ENCODE measurements at places on chromosomes 5 and 9.

- no peak for DNase-seq
Observed at GRCh38 chr9:107609547-107609946, 120.0 kb upstream of the KLF4 start.

DNA sequence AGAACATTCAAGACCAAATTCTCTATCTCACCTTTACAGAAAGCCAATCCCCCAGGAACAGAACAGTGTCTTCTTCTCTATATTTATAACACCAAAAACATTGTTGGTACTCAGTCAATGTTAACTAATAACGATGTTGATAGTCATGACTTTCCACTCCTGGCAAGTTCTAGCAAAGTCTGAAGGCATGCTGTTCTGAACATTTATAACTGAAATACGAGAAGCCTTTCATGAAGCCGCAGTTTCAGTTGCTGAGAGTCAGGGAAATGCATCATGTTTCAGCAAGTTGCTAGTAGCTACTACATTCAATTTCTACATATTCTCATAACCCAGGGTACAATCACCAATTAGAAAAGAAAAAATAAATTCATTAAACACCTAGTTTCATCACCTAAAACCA lies 301.4 kb downstream of the PDE4D start:
- peak; percentile 51 for DNase-seq

DNA sequence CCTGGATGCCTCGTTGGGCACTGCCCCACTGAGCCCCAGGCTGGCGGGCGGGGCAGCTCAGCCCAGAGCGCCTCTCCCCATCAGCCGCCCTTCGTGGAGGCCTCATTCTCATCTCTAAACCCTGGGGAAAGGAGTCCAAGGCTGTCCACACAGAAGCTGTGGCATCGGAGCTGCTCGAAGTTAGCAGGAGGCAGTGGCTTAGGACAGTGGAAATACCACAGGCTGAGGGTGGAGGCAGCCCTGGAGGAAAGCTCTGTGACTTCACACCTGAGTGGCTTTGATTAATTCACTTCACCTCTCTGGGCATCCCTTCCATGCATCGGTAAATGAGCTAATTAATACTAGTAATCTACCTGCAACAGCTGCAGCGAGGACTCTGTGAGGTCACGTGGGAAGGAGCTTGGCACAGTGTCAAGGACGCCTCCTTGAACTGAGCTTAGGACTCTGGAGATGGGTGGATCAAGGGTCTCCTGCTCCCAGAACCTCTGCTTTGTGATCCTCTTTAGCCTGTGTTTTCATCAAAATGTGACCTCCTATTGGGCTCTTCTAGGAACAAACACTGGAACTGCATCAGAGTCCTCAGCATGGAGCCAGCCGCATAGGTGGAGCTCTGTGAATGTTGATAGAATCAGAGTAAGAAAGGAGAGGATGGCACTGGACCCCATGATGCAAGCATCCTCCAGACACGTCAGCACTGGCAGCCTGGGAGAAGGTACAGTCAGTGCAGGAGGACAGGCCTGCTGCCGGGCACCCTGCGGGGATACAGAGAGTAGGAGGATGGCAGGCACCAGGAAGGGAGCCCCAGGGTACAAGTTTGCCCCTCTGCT lies 842 bp upstream of the ANGPTL2 start:
- DNase-seq, result no peak

GRCh38 chr5:15850536-15850935 lies 329.1 kb downstream of the MARCHF11 start:
- no peak for DNase-seq

DNA sequence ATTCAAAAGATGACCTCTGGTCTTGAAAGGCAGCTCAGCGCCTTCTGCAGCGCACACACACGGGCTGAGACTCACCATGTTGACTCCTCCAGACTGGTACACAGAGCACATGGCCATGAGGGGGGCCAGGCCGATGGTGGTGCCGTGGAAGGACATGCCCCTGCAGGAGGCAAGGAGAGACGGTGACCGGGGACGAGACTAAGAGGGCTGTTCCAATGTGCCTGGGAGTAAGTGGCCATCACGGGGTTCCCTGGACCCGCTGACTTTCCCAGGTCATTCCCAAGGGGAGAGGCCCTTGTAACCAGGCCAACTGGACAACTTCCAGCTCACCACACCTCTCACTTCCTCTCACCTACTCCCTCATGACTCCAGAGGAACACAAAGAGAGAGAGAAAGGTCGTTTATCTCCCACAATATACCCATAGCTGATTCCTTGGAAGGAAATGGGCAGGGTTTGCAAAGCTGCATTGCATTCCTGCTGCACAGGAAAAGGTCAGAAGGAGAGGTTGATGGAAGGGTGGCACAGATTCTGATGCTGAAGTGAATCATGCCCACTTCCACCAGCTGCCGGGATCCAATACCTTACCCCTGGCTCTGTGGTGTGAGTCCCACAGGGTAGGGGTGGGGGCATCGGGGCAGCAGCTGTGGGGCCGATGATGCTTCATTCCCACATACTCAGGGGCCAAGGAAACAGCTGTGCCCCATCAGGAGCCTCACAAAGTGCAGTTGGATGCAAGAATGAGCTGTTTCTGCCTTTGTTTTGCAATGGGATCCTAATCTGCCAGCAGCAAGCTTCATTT lies 47.2 kb downstream of the NIPAL4 start:
- DNase-seq, result no peak

DNA sequence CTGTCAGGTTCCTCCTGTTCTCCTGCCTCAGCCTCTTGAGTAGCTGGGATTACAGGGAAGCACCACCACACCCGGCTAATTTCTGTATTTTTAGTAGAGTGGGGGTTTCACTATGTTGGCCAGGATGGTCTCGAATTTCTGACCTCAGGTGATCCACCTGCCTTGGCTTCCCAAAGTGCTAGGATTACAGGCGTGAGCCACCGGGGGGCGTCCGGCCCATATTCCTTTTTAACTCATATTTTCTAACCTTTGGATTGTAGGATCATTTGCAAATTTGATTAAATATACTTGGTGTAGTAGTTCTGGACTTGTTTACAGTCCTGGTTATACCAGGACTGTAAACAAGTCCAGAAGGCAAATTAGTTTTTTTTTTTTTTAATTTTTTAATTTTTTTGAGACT lies 4.3 kb downstream of the TCERG1 start:
- DNase-seq, result no peak

DNA sequence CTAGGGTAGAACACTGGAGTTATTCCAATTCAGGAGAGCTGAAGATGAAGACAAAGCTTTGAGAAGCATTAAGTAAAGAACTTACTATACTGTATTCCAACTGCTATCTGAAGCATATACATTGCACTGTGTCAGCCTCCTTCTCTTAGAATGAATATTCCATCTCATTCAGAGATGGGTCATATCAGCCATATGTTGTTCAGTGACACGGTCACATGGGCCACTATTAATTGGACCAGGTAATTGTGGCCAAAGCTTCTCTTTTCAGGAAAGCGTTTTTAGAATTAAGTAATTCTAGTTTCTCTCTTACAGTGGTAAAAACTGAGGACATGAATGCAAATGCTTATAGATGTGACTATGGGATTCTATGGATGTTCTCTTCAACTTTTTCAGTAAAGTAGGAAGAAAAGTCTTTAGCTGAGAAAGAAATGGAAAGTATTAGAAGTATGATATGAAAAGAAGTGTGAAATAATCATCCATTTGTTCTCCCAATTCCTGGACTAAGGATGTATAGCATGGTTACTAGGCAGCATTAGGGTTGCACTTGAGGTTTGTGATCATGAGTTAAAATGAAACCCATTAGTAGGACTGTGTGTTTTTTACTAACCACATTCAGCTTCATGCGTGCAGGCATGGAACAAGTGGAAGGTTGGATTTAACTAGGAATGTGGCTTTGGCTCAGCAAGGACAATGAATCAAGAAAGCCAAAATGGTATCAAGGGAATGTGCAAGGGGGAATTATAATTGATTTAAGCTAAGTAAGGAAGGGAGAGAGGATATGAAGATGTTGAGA lies 40.9 kb downstream of the CETN3 start:
- DNase-seq, result no peak

DNA sequence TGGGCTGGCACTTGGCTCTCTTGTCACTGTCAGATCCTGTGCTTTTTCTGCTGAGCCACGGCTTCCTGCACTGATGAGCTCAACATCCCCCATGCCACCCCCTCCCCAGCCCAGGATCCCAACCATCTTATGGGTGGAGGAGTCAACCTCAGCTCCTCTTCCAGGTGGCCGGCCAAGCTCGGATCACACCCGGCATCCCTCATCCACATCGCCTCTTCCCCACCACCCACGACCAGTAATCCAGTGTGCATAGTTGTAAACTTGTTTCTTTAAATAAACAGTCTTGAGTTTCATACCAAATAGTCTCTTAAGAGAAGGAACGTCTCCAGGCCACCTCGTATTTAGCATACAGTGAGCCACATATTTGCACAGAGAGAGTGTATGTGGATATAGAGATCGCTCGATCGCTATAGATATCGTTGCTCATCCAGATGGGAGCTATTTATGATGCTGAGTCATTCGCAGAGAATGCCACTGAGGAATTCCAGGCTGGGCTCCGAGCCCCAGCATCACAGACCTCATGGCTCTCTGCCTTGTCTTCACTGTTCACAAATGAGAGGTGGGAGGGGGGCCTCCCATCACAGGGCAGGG lies 61.8 kb upstream of the CPLX2 start:
- peak; percentile 82 for DNase-seq

DNA sequence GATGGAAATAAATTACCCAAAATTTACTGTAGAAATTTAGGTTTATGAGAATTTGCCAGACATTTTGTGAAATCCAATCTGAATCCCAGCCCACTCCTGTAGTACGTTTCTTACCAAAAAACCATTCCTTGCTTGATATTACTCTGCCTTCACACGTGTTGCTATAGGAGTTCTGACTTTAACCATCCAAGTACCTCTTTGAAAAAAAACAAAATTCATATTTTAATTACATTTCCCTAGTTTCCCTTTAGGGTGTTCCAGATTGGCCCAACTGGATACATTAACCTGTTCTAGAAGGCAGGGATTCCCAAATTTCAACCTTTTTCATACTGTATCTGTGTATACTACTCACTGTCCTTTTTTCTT lies 1.4 kb upstream of the PJA2 start:
- DNase-seq, result no peak

DNA sequence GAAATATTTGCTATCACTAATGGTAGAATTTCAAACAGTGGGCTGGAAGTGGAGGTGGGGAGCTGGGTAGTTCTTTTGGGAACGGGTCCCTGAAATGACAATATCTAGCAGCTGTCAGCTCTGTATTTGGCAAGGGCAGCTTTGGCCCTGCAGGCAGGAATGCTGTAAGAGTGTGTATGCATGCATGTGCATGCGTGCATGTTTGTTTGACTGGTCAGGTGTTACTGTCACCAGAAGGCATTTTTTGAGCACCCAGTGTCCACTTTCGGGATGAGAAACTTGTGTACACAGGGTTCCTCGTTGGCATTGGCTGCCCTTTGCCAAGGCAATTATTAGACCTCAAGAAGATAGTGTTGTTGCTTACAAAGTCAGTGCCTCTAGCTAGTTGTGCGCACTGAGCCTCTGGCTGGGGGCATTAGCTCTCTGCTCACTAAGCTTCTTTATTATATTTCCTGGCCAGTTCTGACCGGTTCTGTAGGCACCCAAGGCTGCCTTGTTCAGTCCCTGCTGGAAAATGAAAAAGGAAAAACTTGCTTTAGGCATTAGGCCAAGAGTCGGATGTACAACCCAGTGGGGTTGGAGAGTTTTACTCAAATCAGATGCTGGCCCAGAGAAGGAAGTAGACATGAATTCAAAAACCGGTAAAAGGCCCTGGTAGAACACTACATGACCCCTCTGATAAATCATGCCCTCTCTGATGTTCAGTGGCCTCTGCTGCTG lies 2.0 kb downstream of the CYFIP2 start:
- no peak for DNase-seq

- no peak for DNase-seq
Observed at GRCh38 chr9:96430377-96430776, 12.2 kb upstream of the ZNF367 start.

Data from muscle of back (tissue), 13 donors.